ENCODE measurements at places on chromosomes 6 and 20.

- DNase-seq = no peak
These were observed 259.4 kb downstream of the TMEM242 start for GRCh38 chr6:157063923-157064322.

DNA sequence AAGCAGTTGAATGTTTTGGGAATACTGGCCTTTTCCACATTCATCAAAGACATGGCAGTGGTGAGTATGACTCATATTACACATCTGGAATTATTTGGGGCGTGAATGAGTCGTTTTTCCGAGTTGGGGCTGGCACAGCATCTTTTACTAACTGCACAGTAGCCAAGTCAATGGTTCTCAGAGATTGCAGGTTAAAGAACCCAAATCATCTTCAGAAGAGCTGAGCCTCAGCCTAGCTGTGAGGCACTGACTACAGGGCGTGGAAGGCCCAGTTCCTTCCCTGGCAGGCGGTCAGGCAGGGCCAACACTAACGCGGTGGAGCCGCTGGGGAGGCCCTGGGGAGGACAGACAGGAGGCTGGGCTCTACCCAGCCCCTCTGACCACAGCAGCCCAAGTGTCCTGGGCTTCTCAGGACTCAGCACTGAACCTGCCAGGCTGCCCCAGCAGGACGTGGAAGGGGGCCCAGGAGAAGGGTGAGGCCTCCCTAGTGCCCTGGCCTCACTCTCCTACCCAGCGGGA, 20.1 kb upstream of the HELZ2 start:
- no peak for DNase-seq

GRCh38 chr20:57959589-57959988, 249.8 kb upstream of the PMEPA1 start:
- DNase-seq = no peak

- peak; percentile 59 for DNase-seq
These were observed 2.6 kb downstream of the TFEB start for GRCh38 chr6:41732591-41733359.

- peak; percentile 59 for DNase-seq
These were observed at the start of gene SCGN for GRCh38 chr6:25652007-25652515. TSS of gene SCGN (plus strand) at chr6:25652215. CDS start at chr6:25652404, 189 bp downstream.

DNA sequence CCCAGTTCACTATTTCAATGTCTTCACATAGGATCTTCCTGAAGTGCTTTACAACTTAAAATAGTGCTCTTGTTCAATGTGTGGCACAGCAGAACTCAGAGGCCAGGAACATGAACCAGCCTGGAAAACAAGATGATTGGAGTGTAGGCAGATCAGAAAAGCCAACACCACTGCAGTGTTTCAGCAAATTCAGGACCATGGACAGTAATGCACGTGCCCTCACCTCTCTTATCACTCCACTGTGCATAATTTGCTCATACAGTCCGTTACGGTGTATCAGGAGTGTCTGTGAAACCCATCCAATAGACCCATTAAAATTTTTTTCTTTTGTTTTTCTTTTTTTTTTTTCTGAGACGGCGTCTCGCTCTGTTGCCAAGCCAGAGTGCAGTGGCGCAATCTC, 27.6 kb upstream of the HACE1 start:
- DNase-seq = peak; percentile 25

DNA sequence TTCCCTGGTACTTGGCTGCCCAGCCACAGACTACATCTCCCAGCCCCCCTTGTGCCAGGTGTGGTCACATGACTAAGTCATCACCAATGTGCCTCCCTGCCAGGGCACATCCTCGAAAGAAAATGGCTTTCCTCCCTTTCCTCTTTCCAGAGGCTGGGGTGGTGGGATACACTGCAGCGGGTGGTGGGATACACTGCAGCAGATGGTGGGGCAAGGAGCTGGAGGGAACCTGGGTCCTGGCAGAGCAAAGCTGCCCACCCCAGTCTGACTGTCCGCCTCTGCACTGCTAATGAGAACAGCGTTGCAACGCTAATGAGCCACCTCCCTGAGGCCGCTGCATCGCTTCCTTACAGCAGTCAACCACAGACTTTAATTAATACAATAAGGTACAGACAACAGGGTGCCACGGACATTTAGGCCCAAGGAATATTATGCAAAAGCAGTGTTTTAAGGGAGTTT, 125.3 kb downstream of the PREX1 start:
- DNase-seq = no peak

DNA sequence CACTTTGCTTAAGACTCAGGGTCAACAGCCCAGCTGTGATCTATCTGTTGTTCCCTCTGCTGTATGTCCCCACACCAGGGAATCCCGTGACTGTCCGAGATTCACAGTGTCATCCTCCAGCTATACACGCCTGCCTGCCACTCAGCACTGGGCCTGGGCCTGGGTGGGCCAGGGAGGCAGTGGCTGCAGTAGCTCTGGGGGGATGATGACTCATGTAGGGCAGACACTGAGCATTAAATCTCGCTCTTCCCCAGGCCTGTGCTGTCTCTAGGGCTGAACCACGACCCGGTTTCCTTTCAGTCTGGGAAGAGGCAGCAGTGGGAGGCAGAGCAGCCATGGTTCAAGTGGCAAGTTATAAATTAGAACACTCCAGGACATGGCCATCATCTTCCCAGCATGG, 173.9 kb downstream of the LRFN2 start:
- DNase-seq = no peak

DNA sequence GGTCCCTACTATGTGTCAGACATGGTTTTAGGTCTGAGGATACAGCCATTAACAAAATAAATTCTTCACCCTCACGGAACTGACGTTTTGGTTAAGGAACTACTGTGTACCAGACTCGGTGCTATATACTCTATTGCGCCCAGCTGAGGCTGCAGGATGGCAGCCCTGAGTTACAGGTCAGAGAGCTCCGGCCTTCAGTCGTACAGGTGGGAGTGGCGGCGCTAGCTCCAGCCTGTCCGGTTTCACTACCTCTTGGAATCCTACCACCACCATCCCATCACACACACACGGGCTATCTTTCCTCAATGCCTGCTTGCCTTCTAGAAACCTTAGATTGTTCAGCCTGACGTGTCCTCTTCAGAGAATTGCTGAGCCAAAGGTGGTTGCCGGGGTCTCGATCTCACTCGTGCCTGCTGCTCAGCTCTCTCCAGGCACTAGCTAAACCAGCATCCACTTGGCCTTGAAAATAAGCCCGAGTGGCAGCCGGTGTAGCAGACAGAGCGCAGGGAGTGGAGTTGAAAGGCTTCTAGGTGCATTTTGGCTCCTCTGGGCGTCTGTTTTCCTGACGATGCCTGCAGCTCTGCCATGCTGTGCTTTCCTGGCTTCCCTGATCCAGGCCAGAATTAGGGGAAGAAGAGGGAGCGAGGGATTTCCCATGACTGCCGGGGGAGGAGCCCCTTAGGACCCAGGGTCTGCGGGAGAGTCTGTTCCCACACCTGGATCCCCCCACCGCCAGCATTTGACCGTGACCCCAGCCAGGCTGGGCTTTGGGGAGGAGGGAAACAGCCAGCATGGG, 1.1 kb upstream of the TCF15 start:
- no peak for DNase-seq

DNA sequence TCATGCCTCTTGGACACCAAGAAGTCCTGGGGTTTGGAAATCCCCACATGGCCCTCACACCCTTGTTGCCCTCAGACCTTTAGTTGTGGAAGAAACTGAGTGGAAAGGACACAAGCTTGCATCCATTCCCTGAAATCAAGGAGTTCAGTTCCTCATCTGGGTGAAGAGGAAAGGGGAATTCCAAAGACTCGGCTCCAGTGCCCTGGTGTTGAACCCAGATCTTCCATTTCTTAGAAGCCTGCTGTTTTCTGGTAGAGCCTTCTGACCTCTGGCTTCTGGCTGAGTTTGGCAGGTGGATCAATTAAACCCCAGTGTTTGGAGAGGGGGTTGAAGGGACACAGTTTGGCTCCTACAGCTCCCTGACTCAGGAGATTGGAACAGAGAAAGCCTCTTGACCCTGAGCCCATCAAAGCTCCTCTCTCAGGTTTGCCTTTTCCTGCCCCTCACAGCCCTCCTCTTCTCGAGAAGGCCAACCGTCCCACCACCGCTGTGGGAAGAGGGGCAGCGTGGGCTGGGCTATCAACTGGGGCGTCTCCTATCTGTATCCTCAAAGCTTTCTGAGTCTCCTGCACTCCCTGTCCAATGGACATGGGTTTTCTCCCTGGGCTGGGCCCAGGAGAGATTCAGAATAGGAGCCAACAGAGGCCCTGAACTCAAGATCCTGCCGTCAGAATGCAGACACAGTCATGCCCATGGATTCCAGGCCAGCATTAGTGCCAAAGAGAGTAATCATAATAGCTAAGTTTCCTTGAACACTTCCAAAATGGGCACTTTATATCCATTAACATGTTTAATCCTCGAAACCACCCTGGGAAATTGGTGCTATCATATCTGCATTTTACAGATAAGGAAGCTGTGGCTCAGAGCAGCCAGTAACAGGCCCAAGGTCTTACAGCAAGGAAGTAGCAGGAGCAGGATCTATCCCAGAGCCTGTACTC, 146.2 kb downstream of the VEGFA start:
- no peak for DNase-seq
